Right atrium auricular region (tissue), 2 donors: ENCODE measurements at places on chromosomes 13 and 19.

DNA sequence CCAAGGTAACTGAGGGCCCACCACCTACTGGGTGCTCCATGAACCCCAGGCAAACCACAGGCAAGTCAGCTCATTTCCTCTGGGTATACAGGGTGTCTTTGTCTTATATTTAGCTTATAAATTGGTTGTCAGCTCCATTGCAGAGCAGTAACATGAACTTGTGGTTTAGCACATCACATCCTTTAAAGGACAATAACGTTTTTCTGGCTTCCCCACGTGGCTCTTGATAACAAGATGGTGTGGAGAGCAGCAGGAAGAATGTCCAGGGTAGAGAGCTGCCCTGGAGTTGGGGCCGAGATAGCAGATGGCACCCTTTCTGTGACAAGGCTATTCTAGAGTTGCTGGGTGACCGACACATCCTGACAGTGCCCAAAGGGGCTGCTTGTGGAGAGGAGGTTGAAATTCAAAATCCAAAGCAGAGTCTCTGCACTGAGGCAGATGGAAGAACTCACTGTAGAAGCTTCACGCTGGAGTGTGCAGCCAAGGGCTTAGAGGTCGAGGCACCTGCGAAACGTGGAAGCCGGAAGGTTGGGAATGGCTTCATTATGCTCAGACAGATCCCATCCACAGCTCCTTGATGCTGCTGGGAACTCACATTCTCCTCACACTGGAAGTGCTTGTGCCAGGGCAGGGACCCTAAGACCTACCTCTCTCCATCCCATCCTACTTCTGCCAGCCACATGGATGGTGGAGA is 133.0 kb upstream of the FRY start:
- no peak for DNase-seq

- DNase-seq, result peak; percentile 62
These were observed 752.5 kb upstream of the SGCG start for GRCh38 chr13:22428188-22428828.

GRCh38 chr19:18385675-18386542 is at the start of gene GDF15:
Gene GDF15 (plus strand): TSS chr19:18386158. CDS start chr19:18386190, 32 bp downstream.
- no peak for DNase-seq

- no peak for DNase-seq
These were observed 71.6 kb downstream of the HSPH1 start for GRCh38 chr13:31090096-31090495.

GRCh38 chr19:1765232-1765903 is 12.1 kb downstream of the ONECUT3 start:
- no peak for DNase-seq

GRCh38 chr19:56294549-56294948 is 20.1 kb downstream of the ZSCAN5A start:
- no peak for DNase-seq

GRCh38 chr19:46718157-46718933 is 1.4 kb upstream of the PRKD2 start:
- DNase-seq, result no peak

DNA sequence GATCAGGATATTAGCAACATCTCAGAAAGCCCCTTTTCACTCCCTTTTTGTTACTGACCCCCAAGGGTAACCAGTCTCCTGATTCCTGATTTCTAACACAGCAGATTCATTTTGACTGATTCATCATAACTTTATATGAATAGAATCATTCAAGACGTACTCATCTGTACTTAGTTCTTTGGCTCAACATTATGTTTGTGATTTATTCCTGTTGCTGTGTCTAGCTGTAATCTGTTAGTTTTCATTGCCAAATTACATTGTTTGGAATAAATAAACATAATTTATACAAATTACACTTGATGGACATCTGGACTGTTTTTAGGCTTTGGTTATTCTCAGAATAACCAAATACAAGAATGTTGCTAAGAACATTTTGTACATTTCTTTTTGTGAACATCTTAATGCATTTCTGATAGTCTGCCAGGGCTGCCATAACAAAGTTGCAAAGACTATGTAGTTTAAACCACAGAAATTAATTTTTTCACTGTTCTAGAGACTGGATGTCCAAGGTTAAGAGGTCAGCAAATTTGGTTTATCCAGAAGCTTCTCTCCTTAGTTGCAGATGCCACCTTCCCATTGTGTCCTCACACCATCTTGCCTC is 62.8 kb upstream of the EDNRB start:
- no peak for DNase-seq

- peak; percentile 68 for DNase-seq
These were observed 529.3 kb downstream of the IRS2 start for GRCh38 chr13:109256866-109257760.

DNA sequence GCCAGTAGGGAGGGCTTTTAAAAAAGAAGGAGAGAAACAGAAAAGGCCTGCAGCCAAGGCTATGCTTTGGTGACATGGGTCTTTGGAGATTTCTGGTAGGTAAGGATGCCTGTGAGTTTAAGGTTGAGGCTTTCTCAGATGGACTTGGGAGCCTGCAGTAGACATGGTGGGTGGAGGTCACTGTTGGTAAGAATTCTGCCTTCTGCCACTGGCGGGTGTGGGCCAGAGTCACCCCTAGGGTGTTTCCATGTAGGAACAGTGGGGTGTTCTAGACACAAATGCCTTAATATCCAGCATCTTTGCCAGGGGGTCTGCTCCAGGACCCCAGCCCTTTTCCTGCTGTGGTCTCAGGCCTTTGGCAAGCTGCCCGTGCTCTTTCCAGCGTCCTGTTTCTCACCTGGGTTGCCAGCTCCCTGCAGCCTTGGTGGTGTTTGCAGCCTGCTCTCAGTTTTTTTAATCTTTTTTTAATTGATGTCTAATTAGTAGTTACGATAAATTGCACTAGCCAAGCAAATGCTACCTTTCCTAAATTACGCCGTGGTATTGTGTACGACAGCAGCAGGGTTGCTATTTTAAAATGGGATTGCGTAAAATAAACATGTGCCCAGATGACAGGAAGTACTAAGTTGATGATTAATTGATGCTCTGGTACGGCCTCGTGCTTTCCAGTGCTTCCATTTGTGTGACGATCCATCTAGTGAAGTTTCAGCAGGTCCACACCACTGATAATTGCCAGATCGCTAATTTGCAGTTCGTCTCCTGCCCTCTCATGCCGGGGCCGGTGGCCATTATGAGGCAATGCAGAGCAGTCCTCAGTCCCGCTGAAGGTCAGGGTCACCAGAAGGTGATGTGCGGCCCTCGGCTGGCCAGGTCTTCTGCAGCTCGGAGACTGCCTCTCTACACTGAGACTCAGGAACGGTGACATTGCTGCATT is 35.3 kb upstream of the NPAS1 start:
- DNase-seq, result no peak

DNA sequence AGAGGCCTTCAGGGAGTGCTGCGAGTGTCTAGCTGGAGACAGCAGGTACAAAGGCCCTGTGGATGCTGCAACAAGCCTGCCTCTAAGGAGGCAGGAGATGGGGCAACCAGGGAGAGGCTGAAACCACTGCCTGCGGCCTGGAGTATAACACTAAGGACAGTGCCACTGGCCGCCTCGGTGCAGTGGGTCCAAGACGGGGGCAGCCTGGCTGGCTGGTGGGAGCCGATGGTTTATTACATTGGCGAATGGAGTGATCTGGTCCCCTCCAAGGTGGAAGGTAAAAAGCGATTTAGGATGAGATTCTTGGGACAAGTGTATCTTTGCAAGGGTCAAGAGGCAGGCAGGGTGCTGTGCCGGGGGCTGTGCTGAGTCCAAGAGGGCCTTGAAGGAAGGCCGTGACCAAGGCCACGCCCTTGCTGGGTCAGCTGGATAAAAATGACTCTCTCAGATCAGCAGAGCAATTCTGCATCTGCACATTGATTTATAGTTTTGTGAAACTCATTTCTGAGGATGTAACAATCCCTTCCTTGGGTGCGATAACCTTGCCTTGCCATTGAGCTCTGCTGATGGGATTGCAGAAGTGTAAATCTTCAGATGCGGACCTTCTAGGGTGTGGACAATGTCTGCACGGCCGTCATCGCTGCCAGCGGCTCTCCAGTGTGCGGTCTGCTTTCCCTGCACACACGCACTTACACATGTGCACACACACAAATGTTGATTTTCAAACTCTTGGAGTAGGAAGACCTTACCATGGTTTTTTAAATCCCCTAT is 6.0 kb downstream of the TMEM255B start:
- no peak for DNase-seq

DNA sequence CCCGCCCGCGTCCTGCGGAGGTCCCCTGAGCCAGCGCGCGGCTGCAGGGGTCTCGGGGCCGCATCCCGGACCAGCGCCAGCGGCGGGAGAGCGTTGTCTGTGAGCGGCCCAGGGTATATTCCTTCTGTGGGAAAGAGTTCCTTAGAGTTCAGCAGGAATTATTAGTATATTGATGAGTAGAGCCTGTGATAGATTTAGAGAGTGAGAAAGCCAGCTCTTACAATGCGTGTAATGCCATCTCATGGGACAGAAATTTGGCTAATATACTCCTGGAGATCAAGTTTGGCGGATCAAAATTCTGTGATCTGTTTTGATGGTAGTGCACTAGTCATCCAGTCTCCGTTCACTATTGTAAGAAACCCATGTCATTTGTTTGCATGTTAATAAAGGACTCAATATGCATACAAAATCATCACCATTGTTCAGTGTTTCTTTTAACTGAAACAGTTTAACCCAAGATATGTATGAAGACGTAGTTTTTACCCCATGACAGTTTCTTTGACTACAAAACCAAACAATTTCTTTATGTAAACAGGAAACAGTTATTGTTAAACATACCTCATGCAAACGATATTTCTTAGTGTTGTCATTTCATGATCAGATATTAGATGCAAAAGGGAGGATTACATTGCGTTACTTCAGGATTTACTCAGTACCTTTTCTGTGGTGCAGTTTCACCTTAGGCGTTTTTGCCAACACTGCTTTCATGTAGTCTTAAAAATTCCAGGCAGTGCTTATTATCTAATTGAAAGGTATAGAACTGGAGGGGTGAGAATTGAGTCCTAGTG is 9.9 kb downstream of the TNFRSF19 start:
- DNase-seq, result no peak

DNA sequence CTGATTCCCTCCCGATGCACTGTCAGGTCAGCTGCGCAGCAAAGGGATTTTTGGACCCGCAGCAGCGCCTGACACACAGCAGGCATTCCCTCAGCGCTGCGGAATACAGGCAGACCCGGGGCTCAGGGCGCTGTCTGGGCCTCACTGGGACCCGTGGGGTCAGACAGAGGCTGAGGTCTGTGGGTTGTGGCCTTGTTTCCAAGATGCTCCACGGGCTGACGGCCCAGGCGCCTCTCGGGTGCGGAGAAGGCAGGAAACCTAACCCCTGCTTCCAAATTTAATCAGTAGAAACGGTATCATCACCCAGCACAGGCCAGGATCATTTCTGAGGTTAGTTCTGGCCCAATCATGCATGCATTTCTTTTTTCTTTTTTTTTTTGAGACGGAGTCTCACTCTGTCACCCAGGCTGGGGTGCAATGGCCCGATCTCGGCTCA is 686 bp upstream of the RNF126 start:
- DNase-seq, result no peak

DNA sequence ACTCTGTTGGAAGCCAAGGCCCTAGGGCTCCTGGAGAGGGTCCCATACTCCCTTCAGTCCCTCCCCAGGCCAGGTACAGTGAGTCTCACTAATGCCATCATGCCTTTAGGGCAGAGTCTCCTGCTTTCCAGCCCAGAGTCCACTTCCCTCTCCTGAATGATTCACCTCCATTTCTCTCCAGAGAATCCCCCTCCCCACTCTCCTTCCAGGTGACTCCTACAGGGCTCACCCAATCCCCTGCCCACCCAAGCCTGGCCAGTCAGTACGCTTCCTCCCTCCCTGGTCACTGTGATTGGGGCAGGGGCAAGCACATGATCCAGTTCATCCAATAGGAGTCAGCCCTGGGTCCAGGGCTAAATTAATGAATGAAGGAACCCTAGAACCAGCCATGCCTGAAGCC is 35.0 kb upstream of the PNMA8B start:
- no peak for DNase-seq

- DNase-seq, result peak; percentile 94
These were observed 29.5 kb upstream of the NFIC start for GRCh38 chr19:3336680-3337523.

DNA sequence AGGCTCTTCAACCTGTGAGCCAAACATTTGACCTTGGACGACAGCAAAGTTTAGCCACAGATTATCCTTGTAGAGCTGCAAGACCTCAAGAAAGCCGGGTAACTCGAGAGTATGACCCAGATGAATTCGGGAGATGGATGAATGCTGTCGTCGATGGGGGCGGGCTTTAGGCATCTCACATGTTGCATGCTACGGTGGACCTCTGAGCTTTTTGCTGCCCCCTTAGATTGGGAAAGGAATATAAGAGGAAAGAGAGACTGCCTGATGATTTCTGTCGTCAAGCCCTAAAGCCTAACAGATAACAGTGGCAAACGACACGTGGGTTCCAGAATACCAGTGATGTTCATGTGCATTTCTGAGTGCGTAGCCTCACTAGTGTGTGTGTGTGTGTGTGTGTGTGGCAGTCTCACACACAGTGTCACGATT is 730 bp upstream of the ABCC4 start:
- DNase-seq, result no peak

DNA sequence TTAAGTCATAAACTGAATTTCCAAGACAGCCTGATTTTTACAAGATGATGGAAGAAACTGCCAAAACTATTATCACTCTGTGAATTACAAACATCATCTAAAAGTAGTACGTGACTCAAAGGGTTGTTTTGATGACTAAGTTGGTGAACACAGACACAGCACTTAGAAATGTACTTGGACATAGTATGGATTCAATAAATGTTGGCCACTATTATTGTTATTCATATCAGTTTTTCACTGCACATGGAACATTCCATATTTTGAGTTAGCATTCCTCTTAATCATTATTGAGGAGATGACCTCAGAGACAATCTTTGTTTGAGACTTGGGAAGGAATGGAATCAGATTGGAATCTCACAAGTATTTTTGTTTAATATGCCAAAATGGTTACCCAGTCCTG is 172.9 kb downstream of the OXGR1 start:
- no peak for DNase-seq

DNA sequence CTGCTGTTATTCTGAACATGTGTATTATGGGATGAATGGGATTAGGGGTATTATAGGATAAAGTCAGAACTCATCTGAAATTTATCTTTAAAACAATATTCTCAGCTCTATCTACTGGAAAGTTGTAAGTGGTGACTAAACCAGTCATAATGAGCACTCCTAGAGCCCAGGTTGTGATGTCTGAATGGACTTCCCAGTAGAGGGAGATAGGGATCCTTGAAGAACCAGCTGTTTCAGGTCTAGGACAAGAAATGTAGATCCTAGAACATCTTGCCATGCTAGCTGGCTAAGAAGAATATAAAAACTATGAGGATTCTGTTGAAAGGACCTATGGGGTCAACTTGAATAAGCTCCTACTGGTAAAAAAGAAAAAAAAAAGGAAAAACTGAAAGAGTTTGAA is 310.8 kb downstream of the SLC7A1 start:
- DNase-seq, result no peak

GRCh38 chr19:41064974-41065569 is 23.2 kb upstream of the CYP2A13 start:
- no peak for DNase-seq
